ENCODE measurements at places on chromosomes 3 and 15.

DNA sequence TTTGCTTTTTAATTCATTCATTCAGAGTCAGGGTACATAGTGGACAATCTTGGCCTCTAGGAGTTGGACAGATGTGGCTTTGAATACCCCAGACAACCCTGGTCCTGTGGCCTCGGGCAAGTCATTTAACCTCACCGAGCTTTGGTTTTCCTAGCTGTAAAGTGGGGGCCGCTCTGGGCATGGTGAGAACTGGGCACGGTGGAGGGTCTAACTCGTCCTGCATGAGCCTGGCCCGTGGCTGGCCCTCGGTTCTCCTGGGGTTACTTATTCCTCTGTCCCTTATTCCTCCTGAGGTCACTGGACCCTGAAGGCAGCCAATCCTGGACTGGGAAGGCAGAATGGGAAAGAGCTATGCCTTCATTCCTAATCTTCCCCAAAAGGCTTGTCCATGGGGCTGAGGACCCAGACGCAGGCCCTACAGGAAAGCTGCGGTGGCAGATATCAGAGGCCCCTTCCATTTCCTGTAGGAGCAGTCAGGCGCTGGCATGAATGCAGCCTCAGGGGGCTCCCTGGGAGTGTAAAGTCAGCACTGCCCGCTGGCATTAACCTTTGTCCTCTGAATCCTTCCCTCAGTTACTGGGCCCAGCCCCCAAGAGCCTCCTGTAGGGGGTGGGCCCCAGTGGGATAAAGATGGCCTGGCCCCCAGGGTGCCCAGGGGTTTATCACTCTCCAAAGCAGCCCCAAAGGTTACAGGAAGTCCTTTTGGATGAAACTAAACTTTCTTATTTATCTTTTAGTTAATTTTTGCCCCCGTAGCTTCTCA is 17.9 kb upstream of the SEC13 start:
- DNase-seq, result no peak

GRCh38 chr3:10011631-10012030 is 14.6 kb upstream of the FANCD2 start:
- DNase-seq, result no peak

- DNase-seq, result no peak
These were observed 248.1 kb downstream of the ERC2 start for GRCh38 chr3:56219894-56220805.

- DNase-seq, result no peak
These were observed 342.1 kb downstream of the TIGIT start for GRCh38 chr3:114635878-114636277.

DNA sequence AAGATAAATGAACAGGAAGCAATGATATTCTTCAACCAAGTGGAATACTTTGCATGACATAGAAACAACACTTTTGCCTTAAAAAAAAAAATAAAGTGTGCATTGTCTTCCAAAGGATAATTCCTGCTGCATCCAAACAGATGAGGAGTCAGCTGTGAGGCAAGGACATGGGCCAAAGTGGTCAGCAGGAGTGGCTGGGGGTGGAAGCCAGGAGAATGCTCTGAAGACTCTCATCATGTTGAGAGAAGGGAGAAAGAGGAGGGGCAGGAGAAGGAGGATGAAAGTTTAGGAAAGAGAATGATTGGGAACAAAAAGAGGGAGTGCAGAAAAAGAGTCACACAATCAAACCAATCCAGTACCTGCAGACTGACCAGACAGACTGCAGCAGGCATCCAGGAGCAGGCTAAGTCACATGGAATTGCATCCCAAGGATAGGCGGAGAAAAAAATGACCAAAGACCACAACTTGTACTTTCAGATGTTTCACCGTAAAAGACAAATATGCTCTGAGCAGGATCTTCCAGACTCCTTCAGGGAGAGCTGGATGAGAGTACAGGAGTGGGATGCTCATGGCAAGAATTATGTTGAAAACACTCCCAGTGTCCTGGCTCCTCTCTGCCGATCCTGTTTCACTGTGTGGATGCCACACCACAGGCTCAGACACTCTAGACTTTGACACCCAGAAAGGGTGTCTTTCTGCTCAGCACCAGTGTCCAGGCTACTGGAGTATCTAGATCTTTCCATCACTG is 11.9 kb downstream of the ABI3BP start:
- no peak for DNase-seq

DNA sequence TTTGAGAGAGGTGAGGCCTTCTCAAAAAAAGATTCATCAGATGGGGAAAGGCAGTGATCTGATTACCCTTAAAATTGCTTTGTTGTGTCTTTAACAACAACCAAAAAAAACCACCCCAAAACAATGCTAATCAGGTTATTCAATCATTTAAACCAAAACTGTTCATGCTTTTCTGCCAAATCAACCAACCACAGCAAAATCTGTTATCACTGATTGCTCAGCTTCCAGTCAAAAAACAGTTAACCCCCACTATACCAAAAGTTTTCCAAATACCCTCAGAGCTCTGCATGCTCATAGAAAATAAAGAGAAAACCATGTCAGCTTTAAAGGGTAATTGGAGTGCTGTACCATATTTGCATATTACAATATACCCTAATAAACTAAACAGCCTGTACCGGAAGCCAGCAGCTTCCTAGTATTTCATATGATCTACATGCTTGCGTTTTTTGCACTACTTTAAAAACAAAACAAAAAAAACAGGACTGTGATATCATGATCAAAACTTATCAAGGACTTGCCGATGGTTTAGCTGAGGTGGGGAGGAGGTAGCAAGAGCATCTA is 22.8 kb downstream of the SATB1 start:
- no peak for DNase-seq

GRCh38 chr3:129622226-129622874 is 15.9 kb upstream of the PLXND1 start:
- no peak for DNase-seq

GRCh38 chr3:142235690-142236089 is 10.3 kb upstream of the GK5 start:
- DNase-seq, result no peak

DNA sequence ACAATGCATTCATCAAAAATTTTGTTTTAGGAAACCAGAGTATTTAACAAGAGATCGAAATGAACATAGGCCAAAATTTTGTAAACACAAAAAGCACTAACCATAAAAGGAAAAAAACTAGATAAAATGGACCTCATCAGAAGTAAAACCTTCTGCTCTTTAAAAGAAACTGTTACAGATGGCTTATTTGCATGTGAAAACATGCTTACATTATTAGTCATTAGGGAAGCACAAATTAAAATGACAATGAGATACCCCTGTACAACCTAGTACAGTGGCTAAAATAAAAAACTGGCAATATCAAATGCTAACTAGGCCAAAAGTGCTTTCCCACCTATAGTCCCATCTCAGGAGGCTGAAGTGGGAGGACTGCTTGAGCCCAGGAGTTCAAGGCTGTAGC is 19.3 kb downstream of the UBR1 start:
- DNase-seq, result peak; percentile 7

DNA sequence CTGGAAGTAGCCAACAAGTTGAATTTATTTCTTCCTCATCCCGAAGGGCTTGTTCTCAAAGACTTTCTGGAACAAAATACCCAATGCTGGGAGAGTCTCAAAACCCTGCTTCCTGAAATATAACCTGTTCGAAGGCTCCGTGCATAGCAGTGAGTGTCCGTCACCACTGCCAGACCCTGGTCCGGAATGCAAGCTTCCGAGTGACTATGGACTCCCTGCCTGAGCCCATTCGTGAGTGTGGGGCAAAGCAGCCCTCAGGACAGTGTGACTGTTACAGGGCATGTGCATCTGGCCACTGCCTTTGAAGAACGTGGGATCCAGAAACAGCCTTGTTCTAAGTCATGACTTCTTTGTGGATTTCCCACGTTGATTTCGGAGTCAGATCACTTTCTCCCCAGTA is 214.5 kb upstream of the IGF1R start:
- DNase-seq, result no peak
